Renal cortical epithelial cell (primary cell): ENCODE measurements at places on chromosomes 6 and 20. TPM values are rescaled to one million over a fixed set of nuclear protein-coding genes. Genes with fewer than 3 reads are reported as not detected.

DNA sequence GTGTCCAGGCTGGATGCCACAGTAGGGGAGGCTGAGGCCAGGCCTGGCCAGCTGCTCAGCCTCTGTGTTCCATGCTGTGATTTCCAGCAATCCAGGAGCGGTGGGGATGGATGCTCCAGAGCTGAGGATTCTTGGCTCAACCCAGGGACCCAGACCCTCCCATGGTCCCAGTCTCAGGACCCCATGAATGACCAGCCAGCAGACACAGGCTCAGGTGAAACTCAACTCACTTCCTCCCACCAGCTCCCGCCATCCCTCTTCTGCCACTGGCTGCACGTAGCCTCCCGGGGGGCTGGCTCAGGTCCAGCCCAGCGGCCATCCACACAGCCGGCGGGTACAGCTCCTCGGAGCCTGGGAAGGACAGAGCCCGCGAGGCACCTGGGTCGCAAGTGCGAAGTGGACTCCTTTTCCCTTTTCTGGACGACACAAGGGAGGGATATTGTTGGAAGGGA is 54.5 kb upstream of the DACT2 start:
- DNase-seq = no peak

The EPB41L2 gene
- 52.3 and 78.7 TPM in 2 replicates for total RNA-seq

DNA sequence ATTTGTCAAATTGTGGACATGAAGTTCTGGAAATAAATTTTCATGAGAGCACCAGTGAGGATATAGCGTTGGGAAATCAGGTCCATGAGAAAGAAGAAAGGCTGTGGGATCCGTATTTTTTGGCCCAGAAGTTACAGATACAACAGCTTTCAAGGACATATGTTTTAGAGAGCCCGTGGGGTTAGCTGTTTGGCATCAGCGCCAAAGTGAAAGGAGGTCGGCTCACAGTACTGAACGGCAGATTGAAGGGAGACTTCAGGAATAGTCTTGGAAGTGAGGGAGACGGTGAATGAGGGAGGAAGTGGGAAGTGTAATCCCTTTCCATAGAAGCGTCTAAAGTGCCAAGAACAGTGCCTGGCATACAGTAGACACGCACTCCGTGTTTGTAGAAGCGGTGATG is 31.8 kb downstream of the ZDHHC14 start:
- no peak for DNase-seq

DNA sequence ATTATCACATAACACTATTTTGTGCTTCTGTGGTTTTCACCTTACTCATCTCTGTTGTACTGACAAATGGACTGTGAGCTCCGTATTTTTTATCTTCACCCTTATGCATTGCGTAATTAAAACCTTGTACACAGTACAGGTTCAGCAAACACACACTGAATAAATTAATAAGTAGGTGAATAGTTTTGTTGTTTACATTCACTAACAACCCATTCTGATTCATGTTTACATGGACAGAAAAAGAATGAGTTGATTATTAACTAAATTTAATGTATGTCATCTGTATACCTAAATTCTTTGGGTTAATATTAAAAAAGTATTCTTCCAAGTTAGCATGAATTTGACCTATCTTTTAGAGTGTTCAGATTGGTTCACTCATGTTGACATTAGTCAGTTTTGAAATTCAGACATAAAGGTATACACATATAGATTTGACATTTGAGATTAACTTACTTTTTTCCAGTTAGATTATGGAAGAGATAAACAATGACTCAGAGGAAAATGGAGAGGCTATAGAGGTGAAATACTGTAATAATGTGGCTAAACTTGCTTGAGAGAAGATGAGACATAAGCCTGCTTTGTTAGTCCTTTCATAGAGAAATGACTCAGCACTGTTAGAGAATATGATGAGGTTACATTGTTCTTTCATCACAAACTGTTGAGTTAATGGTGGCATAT is 541.7 kb upstream of the FLRT3 start:
- DNase-seq = peak; percentile 92

GRCh38 chr6:113907102-113907815 is 50.1 kb downstream of the MARCKS start:
- no peak for DNase-seq

GRCh38 chr20:4726710-4727397 is 5.1 kb downstream of the PRND start:
- peak; percentile 47 for DNase-seq

The ZBTB2 gene
- total RNA-seq = 8.0 and 9.7 TPM in 2 replicates

- DNase-seq = no peak
Measured at GRCh38 chr20:23149623-23150279, 63.6 kb upstream of the CD93 start.

The PLN gene
- total RNA-seq = not detected in 2 replicates

DNA sequence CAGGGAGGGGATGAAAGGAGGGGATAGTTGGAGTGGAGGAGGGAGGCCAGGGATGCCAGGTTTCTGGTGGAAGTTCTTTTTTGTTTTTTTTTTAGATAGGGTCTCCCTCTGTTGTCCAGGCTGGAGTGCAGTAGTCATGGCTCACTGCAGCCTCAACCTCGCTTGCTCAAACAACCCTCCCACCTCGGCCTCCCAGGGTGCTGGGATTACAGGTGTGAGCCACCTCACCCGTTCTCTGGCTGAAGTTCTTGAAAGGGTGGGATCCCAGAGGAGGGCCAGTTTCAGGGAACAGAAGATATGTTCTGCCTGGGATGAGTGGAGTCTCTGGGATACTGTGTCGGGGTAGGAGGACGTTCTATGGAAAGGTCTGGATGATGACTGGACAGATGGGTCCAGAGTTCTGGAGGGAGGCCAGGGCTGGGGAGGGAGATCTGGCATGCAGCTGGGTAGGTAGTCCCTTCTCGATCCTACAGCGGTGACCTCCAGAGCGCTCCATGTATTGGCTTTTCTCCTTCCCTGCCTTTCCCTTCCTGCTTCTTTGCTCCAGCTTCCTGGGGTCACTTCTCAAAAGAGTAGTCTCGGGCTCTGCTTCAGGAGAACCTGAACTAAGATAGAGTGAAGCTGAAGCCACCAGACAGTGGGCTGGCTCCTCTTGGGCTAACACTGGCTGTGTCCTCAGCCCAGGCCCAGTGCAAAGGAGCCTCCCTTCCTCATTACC is 12.7 kb upstream of the SRC start:
- DNase-seq = no peak

DNA sequence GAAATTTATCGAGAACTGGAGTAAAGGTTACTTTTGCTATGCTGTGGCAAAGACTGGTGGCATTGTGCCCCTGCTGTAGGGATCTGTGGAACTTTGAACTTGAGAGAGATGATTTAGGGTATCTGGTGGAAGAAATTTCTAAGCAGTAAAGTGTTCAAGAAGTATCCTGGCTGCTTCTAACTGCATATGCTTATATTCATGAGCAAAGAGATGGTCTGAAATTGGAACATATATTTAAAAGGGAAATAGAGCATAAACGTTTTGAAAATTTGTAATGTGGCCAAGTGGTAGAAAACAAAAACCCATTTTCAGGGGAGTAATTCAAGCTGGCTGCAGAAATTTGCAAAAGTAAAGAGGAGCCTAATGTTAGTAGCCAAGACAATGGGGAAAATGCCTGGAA is 12.3 kb upstream of the UFL1 start:
- no peak for DNase-seq

GRCh38 chr6:47672816-47673215 is 25.6 kb upstream of the ADGRF4 start:
- DNase-seq = peak; percentile 44
